ENCODE measurements at places on chromosomes 7 and 10. TPM values are rescaled to one million over a fixed set of nuclear protein-coding genes. Genes with fewer than 3 reads are reported as not detected.

DNA sequence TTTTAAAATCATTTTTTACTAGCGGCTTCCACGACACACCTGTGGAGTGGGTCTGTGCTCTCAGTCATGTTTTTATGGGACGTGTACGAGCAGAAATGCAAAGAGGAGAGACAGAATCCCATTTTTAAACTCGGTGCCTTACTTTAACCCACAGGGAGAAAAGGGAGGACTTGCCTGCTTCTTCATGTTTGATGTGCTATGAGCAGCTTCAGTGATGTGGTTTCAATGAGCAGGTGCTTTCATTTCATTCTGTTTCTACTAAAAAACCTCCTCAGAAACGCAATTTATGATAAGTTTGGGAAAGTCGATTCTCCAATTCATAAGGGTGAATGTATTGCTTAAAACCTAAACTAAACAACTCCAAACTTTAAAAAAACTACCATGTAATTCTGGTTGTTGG lies 537.2 kb downstream of the GATA3 start:
- no peaks in the 10 kb centered on the region for H3K36me3 ChIP-seq
- H3K4me1 ChIP-seq, result no peaks in the 10 kb centered on the region
- no peak overlapping the region for H3K27ac ChIP-seq
- no peaks in the 10 kb centered on the region for H3K27me3 ChIP-seq

- no peak overlapping the region for H3K4me3 ChIP-seq
- no peaks in the 10 kb centered on the region for H3K27me3 ChIP-seq
- no peaks in the 10 kb centered on the region for H3K36me3 ChIP-seq
- H3K27ac ChIP-seq, result no peak overlapping the region
Observed at GRCh38 chr7:123941391-123942180, 16.5 kb downstream of the SPAM1 start.

DNA sequence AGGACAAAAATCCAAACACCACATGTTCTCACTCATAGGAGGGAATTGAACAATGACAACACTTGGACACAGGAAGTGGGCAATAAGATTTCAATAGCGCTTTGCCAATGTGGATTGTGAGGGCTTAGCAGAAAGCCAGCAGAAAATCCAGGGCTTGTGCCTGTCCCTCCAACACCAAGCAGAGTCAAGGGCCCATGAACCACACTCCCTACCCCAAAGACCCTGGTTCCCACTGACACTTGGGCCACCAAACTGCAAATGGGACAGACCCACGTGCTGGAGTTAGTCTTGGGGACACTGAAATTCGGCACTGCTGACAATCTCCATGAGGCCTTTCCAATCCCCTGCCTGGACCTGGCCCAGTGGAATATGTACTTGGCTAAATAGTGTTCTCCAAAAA lies 67.0 kb downstream of the GRID1 start:
- H3K36me3 ChIP-seq, result no peaks in the 10 kb centered on the region
- DNase-seq, result no peak
- no peaks in the 10 kb centered on the region for H3K27me3 ChIP-seq
- H3K4me3 ChIP-seq, result no peak overlapping the region

GRCh38 chr10:119595134-119595675 lies 1.6 kb downstream of the TIAL1 start:
- H3K4me1 ChIP-seq, result peaks cover 19% of the 10 kb centered on the region
- H3K27me3 ChIP-seq, result no peaks in the 10 kb centered on the region
- peak overlapping the region; percentile 98 for H3K27ac ChIP-seq
- peak; percentile 53 for DNase-seq
- H3K4me3 ChIP-seq, result peak overlapping the region; percentile 98

DNA sequence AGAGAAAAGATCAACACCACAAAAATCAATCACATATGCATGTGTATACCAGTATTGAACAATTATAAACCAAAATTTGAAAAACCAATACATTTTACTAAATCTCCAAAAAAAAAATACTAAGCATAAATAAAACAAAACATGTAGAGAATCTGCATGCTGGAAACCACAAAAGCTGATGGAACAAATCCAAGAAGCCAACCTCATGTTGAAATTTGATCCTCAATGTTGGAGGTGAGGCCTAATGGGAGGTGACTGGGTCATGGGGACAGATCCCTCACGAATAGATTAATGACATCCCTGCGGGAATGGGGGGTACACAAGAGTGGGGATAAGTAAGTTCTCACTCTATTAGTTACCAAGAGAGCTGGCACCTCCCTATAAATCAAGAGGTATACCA lies 82.5 kb downstream of the OAT start:
- no peak for DNase-seq
- peaks cover 2% of the 10 kb centered on the region for H3K4me1 ChIP-seq
- no peaks in the 10 kb centered on the region for H3K27me3 ChIP-seq
- no peak overlapping the region for H3K4me3 ChIP-seq
- no peaks in the 10 kb centered on the region for H3K36me3 ChIP-seq
- no peak overlapping the region for H3K27ac ChIP-seq

DNA sequence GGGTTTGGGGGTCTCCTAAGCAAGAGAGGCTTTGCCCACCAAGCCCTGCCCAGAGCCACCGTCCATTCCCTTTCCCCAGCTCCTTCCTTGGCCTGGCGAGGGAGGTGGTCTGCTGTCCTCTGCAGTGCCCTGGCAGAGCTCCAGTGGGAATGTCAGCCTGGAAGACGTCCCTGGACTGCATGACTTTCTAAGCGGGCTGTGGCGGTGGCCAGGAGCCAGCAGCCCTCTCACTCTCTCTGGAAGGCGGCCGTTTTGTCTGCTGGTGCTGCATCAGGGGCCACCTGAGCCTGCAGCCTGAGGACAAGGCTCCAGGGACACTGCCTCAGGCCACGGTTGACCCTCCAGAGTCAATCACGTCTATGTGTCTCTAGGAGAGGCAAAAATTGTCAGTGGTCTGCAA lies 271.0 kb downstream of the SKAP2 start:
- H3K36me3 ChIP-seq, result no peaks in the 10 kb centered on the region
- peaks cover 6% of the 10 kb centered on the region for H3K4me1 ChIP-seq
- H3K27me3 ChIP-seq, result no peaks in the 10 kb centered on the region
- H3K4me3 ChIP-seq, result no peak overlapping the region

GRCh38 chr10:121607310-121608055 lies 9.2 kb upstream of the FGFR2 start:
- DNase-seq, result no peak
- H3K27ac ChIP-seq, result no peak overlapping the region
- H3K27me3 ChIP-seq, result no peaks in the 10 kb centered on the region

DNA sequence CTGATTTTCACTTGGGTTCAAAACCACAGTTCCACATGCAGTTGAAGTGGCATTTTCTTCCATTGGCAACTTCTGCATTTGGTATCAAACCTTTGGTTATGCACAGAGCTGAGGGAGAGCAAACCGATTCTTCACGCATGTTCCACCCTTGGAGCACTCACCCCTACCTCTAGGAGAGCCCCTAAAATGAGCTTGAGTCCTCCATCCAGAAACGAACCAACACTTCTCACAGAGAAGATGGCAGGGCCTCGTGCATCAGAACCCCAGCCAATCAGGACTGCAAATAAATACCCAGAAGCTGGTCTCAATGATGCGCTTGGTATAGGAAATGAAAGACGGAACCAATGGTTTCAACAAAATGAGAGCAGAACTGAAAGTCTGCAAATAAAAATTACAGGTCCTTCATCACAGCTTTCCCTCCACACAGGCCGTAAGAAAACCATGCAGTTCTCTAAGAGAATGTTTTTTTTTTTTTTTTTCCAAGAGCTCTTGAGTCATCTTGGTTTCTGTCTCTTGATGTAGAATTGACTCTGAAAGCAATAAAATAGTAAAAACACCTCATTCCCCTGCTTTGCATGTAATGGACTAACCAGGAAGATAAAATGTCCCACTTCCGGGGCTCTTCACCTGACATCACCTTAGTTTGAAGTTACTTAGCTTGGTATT lies 23.9 kb downstream of the KLF6 start:
- H3K4me1 ChIP-seq, result peaks cover 4% of the 10 kb centered on the region
- no peak for DNase-seq
- H3K4me3 ChIP-seq, result no peak overlapping the region
- no peak overlapping the region for H3K27ac ChIP-seq
- H3K36me3 ChIP-seq, result no peaks in the 10 kb centered on the region

GRCh38 chr7:132500727-132501440 lies 75.4 kb downstream of the PLXNA4 start:
- H3K36me3 ChIP-seq, result no peaks in the 10 kb centered on the region
- peak; percentile 57 for DNase-seq
- H3K4me3 ChIP-seq, result no peak overlapping the region
- no peaks in the 10 kb centered on the region for H3K27me3 ChIP-seq
- peaks cover 3% of the 10 kb centered on the region for H3K4me1 ChIP-seq

DNA sequence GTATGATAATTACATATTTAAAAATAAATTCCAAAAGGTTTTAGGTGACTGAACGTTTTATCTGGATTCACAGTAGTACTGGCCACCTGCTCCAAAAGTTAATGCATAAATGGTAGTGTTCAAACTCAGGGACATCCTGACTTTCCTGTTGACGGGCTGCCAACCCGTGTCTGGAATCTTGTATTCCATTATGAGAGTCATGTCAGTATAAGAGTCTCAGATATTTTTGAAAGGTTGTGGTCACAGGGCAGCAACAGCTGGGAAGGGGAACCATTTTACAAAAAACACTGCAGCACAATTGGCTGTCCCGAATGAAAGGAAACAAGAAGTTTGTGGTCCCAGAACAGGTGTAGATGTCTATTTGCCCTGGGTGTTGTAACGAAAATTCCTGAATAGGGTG lies 2.8 kb downstream of the TDRD1 start:
- H3K27ac ChIP-seq, result no peak overlapping the region
- no peak overlapping the region for H3K4me3 ChIP-seq
- H3K4me1 ChIP-seq, result no peaks in the 10 kb centered on the region
- peak; percentile 50 for DNase-seq

GRCh38 chr7:6238309-6238925 lies 34.0 kb downstream of the CYTH3 start:
- no peaks in the 10 kb centered on the region for H3K27me3 ChIP-seq
- H3K27ac ChIP-seq, result no peak overlapping the region
- H3K4me1 ChIP-seq, result peaks cover 5% of the 10 kb centered on the region
- no peak overlapping the region for H3K4me3 ChIP-seq

GRCh38 chr10:90746829-90747228 lies 111.0 kb downstream of the HTR7 start:
- H3K36me3 ChIP-seq, result no peaks in the 10 kb centered on the region
- no peaks in the 10 kb centered on the region for H3K27me3 ChIP-seq
- no peak overlapping the region for H3K4me3 ChIP-seq

GRCh38 chr7:831596-832166 lies 595 bp upstream of the SUN1 start:
- DNase-seq, result peak; percentile 57
- H3K27ac ChIP-seq, result peak overlapping the region; percentile 93
- H3K4me3 ChIP-seq, result no peak overlapping the region
- H3K4me1 ChIP-seq, result peaks cover 7% of the 10 kb centered on the region
- no peaks in the 10 kb centered on the region for H3K27me3 ChIP-seq
- peaks cover 11% of the 10 kb centered on the region for H3K36me3 ChIP-seq

- no peaks in the 10 kb centered on the region for H3K27me3 ChIP-seq
- no peak overlapping the region for H3K27ac ChIP-seq
- no peak overlapping the region for H3K4me3 ChIP-seq
Observed at GRCh38 chr7:55065079-55065478, 46.3 kb downstream of the EGFR start.

GRCh38 chr7:67940400-67940799 lies 943.8 kb downstream of the TYW1 start:
- peaks cover 3% of the 10 kb centered on the region for H3K4me1 ChIP-seq
- no peaks in the 10 kb centered on the region for H3K27me3 ChIP-seq
- no peak overlapping the region for H3K27ac ChIP-seq
- no peak for DNase-seq
- no peak overlapping the region for H3K4me3 ChIP-seq
- no peaks in the 10 kb centered on the region for H3K36me3 ChIP-seq

DNA sequence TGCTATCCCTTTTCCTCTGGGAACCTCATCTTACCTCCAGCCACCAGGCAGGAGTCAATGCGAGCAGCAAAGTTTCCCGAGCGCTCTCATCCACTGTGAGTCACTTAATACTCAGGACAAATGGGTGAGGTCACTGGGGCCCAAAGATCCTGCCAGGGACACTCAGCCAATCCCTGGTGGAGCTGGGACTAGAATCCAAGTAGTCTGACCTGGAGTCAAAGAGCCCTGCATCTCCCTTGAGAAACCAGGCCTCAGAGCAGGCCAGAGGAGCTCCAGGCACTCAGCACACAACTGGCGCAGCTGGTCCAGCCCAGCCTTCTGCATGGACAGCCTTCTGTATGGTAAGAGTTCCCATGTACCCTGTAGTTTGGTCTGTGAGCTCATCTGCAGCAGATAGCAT lies 142.3 kb downstream of the MAPK8 start:
- DNase-seq, result no peak
- H3K4me1 ChIP-seq, result peaks cover 1% of the 10 kb centered on the region
- H3K36me3 ChIP-seq, result no peaks in the 10 kb centered on the region
- H3K27ac ChIP-seq, result no peak overlapping the region
- no peak overlapping the region for H3K4me3 ChIP-seq

GRCh38 chr10:19788075-19788686 lies 28.1 kb upstream of the PLXDC2 start:
- no peak for DNase-seq
- H3K4me1 ChIP-seq, result no peaks in the 10 kb centered on the region
- H3K27me3 ChIP-seq, result no peaks in the 10 kb centered on the region
- H3K27ac ChIP-seq, result no peak overlapping the region
- no peak overlapping the region for H3K4me3 ChIP-seq
- H3K36me3 ChIP-seq, result no peaks in the 10 kb centered on the region

GRCh38 chr10:68112837-68113236 lies 3.5 kb downstream of the MYPN start:
- H3K4me3 ChIP-seq, result no peak overlapping the region
- H3K4me1 ChIP-seq, result peaks cover 4% of the 10 kb centered on the region
- no peak for DNase-seq
- no peak overlapping the region for H3K27ac ChIP-seq
- H3K27me3 ChIP-seq, result no peaks in the 10 kb centered on the region

DNA sequence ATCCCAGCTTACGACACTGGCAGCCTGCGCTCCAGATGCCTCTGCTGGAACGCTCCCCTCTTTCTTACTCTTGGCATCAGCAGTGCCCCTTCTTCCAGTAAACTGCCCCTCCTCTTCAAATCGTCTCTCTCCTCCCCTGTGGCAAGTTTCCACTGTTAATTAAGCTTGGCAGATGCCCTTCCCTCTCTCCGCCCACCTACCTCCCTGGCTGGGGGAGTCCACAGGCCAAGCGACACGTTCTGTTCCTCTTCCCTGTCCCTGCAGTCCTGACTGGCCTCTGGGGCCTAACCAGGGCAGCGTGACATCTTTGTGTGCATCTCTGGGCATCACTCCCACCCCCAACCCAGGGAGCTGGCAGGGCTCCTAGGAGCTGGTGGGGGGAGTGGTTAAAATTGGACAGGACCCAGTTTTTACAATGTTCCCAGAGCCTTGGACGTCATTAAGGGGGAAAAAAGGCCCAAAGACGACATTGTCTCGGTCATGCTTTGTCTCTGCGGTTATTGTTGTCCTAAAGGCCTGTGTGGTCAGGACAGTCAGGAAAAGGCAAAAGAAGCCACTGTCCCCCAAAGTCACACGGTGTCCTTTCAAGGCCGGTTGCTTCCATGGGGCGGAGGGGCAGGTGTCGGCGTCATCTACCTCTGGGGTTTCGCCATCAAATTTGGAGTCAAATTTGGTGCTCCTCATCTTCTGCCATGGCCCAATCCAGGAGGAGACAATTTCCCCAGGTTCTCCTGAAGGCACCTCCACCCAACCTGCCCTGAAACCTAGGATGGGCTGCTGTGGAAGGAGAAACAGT lies 54.2 kb downstream of the DLG5 start:
- peaks cover 16% of the 10 kb centered on the region for H3K4me1 ChIP-seq
- no peaks in the 10 kb centered on the region for H3K27me3 ChIP-seq
- H3K4me3 ChIP-seq, result no peak overlapping the region
- H3K27ac ChIP-seq, result no peak overlapping the region

GRCh38 chr10:99422529-99423096 lies 7.8 kb downstream of the GOT1 start:
- no peak overlapping the region for H3K4me3 ChIP-seq
- no peak for DNase-seq
- H3K4me1 ChIP-seq, result no peaks in the 10 kb centered on the region
- no peak overlapping the region for H3K27ac ChIP-seq
- no peaks in the 10 kb centered on the region for H3K27me3 ChIP-seq

HOXA4 gene
- total RNA-seq, result 2.7 TPM

CTAGE6 gene
- 2.0 TPM for total RNA-seq

MKLN1 gene
- 42.7 TPM for total RNA-seq

OPALIN gene
- total RNA-seq, result not detected

MEIG1 gene
- total RNA-seq, result 3.5 TPM
